Stimulated activated naive CD4-positive, alpha-beta T cell (primary cell): ENCODE measurements at places on chromosomes 16 and 17.

- DNase-seq: peak; percentile 55
Measured at GRCh38 chr16:3074860-3075522, 9.6 kb downstream of the IL32 start.

DNA sequence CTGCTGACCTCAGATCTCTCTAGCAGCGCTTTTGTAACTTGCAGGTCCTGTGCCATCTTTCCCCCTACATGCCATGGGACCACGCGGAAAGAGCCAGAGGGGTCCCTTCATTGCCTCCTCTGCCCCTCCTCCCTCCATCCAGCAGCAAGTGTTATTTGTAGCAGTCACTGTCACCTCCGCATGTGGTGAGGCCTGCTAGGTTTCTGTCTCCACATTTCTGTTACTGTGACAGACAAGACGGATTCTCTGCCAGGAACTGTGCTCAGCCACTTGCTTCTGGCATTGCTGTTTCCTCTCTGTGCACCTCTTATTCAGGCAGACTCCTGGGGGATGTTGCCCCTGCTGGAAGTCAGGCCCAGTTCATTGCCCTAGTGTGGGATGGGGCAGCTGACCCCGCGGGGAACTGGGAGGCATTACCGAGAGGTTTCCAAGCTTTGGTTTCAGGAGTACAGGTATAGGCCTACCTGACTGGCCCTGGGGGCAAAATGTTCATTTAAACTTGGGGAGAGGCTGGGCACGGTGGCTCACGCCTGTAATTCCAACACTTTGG lies 61.2 kb downstream of the RAB11FIP4 start:
- DNase-seq: no peak

- no peak for DNase-seq
Measured at GRCh38 chr17:65885541-65886312, 306.2 kb downstream of the CEP112 start.

GRCh38 chr17:34068571-34068970 lies 186.5 kb upstream of the CCL2 start:
- no peak for DNase-seq

DNA sequence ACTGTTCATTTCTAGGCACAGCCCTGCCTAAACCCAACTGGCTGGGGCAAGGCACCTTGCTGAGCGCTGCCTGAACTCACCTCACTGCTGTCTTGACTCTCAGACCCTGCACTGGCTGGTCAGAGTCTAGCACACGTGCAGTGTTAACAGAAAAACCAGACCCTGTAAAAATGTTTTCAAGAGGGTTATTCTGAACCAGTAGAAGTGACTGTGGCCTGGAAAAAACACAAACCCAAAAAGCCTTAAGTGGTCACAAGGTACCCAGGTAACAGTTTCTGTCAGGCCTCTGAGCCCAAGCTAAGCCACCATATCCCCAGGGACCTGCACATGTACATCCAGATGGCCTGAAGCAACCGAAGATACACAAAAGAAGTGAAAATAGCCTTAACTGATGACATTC lies 6.1 kb upstream of the EIF4A3 start:
- no peak for DNase-seq

GRCh38 chr17:34435182-34435928 lies 72.3 kb upstream of the CCL1 start:
- no peak for DNase-seq

GRCh38 chr17:32100971-32101631 lies 41.2 kb upstream of the RHOT1 start:
- DNase-seq: no peak

DNA sequence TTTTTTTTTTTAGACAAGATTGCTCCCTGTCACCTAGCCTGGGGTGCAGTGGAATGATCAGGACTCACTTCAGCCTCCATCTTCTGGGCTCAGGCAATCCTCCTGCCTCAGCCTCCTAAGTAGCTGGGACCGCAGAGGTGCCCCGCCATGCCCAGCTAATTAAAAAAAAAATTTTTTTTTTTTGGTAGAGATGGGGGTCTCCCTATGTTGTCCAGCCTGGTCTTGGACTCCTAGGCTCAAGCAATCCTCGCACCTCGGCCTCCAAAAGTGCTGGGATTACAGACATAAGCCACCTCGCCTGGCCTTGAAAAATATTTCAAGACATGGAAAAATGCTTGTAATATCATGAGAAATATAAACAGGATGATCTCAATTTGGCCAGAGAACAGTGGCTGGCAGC lies 42.9 kb downstream of the HAPSTR1 start:
- no peak for DNase-seq
